ENCODE measurements at places on chromosomes 3 and 15. TPM values are rescaled to one million over a fixed set of nuclear protein-coding genes. Genes with fewer than 3 reads are reported as not detected.

DNA sequence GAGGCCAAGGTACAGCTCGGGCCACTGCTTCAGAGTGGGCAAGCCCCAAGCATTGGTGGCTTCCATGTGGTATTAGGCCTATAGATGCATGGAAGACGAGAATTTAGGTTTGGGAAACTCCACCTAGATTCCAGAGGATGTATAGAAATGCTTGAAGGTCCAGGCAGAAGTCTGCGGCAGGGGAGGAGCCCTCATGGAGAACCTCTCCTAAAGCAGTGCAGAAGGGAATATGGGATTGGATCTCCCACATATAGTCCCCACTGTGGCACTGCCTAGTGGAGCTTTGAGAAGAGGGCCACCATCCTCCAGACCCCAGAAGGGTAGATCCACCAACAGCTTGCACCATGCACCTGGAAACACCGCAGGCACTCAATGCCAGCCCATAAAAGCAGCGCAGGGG is 48.1 kb upstream of the XXYLT1 start:
- no peak for DNase-seq

GRCh38 chr3:45642731-45643152 is 46.5 kb upstream of the SACM1L start:
- DNase-seq: no peak

ACTC1 gene
- total RNA-seq: not detected

DNA sequence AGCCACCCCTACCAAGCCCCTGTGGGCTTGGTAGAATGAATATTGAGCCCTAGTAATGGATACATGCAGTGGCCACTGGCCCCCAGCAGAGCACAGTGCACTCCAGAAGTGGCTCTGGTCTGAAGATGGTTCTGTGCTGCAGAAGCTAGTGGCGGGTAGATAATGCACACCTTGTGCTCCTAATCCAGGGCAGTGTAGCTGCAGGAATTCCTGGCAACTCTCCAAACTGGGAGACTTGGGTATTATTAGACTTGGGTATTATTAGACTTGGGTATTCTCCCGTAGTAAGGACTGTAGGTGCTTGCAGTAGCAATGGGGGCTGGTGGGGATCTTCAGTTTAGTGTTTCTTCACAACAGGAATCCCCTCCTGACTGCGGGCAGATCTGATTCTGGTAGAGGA is 34.7 kb downstream of the NUSAP1 start:
- no peak for DNase-seq

DNA sequence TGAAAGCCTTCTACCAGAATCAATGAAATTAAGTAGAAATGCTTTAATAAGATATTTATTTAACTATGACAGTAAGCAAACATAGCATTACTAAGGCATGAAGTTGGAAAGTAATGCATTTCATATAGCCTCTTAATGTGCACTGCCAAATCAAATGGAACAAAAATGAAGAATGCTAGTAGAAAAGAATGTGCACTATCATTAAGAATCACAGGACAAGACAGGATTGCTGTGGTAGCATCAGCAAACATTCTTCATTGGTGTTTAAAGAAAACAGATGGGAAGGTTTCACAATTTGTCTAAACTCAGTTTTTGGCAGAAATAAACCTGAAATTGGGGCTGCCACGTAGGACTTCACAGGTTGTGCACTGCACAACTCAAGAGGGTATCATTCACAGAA is 168.9 kb downstream of the CNTN3 start:
- no peak for DNase-seq

CPA3 gene
- not detected for total RNA-seq

TCTA gene
- total RNA-seq: 18.4 TPM

CAMK2N2 gene
- not detected for total RNA-seq

RASL12 gene
- not detected for total RNA-seq

CCDC174 gene
- total RNA-seq: 5.5 TPM

DNA sequence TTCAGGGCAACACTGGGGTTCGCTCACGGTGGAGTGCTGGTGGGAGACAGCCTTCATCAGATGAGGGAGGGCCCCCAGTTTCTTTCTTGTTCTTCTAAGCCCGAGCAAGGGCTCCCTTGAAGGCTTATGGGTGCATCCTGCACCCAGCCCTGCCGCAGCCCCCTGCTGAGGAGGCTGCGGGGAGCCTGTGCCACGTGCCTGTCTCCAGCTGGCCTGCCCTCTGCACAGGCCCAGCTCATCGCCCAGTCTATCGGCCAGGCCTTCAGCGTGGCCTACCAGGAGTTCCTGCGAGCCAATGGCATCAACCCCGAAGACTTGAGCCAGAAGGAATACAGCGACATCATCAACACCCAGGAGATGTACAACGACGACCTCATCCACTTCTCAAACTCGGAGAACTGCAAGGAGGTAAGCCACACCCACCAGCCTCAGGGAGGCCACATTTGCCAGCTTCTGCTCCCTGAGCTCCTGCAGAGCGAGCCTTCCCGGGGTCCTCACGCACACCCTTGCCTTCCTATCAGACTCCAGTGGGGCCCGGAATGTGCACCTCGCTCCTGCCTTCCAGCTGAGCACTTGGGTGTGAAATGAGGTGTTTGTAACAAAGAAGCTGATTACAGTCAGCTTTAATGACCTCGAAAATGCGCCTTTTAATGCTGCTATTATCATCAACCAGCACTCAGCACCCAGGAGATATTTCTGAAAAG is 164.3 kb downstream of the NSMCE3 start:
- no peak for DNase-seq

- no peak for DNase-seq
Measured at GRCh38 chr15:64851503-64851840, 9.8 kb downstream of the PLEKHO2 start.

MED12L gene
- 0.05 TPM for total RNA-seq

GRCh38 chr3:132435911-132436425 is 18.7 kb downstream of the DNAJC13 start:
- DNase-seq: no peak

- no peak for DNase-seq
Measured at GRCh38 chr3:40461161-40461560, 4.0 kb downstream of the RPL14 start.

DNA sequence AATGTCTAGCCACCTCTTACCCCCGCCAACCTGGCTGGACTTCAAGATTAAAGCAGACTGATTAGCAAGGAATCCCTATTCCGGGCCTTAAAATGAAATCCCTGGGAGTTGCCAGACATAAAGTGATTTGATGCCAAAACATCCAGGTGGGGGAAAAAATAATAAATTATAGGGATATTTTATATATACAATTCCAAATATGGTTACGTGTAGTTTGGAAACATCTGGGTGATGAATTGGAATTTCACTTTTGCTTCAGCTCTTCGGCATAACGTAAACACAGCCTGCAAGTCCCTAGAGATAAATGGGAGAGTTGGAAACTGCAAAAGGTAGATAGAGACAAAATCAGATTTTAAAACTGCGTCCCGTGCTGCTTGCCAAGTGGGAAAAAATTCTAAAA is 545.5 kb upstream of the MDFIC2 start:
- DNase-seq: no peak

- no peak for DNase-seq
Measured at GRCh38 chr15:95698951-95699350, 631.5 kb upstream of the NR2F2 start.

NOX5 gene
- not detected for total RNA-seq

HCLS1 gene
- total RNA-seq: 77.3 TPM
